ENCODE measurements at places on chromosomes 12 and 14.
A peak's percentile ranks its signal among the peaks of the same experiment; 100 is the strongest.

DNA sequence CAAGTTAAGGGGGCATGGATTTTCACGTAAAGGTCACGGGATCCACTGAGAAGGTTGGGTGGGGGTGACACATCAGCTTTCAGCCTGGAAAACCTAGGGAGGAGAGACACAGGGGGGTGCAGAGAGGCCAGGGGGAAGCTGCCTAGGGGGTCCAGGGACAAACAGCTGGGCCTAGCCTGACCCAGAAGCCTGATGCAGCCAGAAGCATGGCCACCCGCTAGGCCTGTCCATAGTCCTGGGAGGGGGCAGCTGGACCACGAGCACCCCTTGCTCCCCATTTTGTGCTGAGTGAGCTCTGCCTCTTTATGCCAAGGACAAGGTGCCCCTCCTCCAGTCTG, 322.7 kb upstream of the RTL1 start:
- DNase-seq: no peak

DNA sequence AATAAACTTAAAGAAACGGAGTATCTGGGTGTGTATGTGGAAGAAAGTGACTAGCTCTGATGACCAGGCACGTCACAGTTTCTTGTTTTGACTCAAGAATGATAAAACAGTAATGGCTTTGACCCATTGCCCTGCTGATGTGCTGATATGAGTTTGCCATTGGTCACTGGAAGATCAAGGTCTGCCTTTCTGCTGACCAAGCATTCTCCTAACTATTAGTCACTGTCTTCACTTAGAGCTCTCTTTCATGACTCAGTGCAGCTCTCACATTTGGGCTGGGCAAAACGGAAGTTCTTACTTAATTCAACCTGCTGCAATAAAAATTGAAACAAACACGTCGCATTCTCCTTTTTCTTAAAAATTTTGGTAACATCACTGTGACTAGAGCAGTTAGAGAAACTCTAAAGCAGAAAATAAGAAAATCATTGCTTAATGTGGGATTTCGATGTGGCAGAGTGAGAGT, 366.7 kb downstream of the BTG1 start:
- DNase-seq: peak; percentile 66

- no peak for DNase-seq
Observed at GRCh38 chr12:131918311-131919050, 10.6 kb upstream of the PUS1 start.

- peak; percentile 54 for DNase-seq
Observed at GRCh38 chr14:68824517-68825347, 31.9 kb upstream of the ZFP36L1 start.

- no peak for DNase-seq
Observed at GRCh38 chr12:18165889-18166288, 75.9 kb upstream of the RERGL start.

DNA sequence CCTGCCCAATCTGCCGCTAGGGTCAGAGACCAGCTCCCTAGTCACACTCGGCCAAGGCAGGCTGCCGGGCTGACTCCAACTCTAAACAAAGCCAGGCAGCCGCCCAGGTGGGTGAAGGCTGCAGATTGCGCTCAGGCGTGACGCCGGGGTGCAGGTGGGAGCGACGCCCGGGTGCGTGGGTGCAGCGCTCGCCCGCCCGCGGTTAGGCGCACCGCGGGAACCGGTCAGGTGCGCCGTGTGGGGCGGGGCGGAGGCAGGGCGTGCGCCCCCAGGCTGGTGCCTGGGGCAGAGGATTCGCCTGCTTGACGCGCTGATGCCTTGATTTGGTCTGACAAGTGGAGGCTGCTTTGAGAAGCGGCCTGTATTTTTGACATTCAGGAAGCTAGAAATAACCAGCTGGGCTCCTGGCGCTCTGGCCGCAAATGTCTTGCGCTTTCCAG, 126.7 kb upstream of the HIF1A start:
- peak; percentile 79 for DNase-seq

DNA sequence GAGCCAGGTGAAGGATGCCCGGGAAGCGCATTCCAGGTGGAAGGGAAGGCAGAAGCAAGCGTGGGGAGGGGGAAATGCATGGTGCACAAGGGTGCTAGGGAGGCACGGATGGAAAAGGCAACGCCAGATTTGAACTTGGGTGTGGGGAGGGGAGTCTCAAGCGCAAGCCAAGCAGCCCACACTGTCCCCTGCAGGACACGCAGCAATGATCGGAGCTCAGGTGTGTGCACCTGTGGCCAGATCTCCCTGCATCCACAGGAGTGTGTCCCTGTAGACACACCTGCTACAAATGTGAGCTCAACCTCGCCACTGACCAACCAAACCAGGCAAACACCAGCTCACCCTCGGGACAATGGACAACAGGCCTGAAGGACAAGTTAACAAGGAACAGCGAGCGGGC, 63.2 kb downstream of the SCARB1 start:
- DNase-seq: no peak

- DNase-seq: no peak
Observed at GRCh38 chr12:89901319-89901718, 192.7 kb upstream of the ATP2B1 start.

DNA sequence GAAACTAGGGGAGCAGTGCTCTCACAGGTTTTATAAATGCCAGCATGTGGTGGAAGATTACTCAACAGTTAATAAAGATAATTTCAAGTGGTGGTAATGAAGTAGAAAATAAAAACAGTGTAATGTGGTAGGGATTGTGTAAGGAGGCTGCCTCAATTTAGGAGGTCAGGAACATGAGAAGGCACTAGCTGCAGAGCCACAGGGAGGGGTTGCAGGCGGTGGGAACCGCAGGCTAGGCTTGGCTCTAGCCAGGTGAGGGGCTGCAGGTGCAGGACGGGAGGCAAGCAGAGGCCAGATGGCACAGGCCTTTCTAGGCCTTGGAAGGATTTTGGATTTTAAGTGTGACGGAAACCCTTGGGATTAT, 768 bp downstream of the METTL25 start:
- DNase-seq: peak; percentile 13

DNA sequence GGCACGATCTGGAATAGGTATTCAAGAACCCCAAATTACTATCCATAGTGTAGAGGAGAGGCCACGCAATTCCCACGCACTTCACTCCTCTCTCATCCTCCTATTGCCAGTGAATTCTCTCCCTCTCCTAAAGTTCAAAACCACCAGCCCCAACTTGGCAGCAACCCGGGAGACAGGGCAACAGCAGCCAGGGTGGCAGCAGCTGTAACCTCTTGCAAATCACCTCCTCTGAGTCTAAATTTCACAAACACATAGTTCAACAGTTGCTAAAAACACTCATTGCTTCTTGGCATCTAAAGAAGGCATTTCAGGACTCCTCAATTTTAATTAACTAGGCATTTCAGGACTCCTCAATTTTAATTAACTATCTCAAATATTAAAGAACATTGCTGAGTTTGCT, 37.7 kb upstream of the MANSC4 start:
- DNase-seq: no peak

GRCh38 chr14:67111022-67111421, 78.2 kb upstream of the GARIN2 start:
- DNase-seq: no peak

DNA sequence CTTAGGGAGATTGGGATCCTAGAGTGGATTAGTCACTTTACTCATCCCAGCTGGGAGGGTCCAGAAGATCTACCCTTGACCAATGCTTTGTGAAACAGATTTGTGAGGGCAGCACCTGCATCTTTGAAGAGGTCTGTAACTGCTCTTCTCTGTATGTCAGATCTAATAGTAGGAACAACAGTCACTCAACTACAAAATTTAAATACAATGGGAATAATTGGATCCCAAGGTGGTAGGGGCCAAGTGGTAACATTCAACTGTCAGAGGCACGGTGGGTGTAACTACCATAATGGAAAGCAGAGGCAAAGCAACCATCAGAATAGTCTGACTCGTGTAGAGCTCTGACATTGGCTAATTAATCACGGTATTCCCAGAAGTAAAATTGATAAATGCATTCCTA, 55.8 kb downstream of the ITPR2 start:
- no peak for DNase-seq

DNA sequence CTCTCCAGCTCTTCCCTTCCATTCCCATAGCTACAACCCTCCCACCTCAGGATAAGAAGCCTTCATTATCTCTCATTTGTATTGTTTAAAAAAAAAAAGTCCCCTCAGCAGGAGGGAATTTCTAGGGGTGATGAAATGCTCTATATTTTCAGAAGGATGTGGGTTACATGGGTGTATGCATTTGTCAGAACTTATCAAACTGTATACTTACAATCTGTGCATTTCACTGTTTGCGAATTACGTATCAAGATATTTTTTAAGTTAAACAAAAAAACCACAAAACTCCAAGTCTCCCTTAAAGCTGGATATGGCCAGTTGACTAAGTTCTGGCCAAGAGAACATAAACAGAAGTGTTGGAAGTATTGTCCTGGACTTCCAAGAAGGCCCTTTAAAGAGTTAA, 2.0 kb upstream of the FKBP11 start:
- DNase-seq: no peak

- no peak for DNase-seq
Observed at GRCh38 chr14:55045087-55045486, 6.4 kb upstream of the MAPK1IP1L start.

DNA sequence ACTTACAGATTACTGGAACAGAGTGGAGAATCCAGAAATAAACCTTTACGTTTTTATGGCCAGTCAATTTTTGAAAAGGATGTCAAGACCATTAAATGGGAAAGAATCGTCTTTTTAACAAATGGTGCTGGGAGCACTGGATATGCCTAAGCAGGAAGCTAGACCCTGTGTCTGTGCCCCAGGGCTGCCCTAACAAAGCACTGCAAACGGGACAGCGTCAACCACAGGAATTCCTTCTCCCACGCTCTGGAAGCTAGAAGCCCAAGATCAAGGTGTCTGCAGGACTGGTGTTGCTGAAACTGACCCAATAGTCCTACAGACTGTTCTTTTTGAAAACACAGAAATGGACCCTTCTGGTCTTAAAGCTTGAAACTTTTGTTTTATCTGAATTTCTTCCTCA, 9.3 kb upstream of the TMEM121 start:
- DNase-seq: no peak

DNA sequence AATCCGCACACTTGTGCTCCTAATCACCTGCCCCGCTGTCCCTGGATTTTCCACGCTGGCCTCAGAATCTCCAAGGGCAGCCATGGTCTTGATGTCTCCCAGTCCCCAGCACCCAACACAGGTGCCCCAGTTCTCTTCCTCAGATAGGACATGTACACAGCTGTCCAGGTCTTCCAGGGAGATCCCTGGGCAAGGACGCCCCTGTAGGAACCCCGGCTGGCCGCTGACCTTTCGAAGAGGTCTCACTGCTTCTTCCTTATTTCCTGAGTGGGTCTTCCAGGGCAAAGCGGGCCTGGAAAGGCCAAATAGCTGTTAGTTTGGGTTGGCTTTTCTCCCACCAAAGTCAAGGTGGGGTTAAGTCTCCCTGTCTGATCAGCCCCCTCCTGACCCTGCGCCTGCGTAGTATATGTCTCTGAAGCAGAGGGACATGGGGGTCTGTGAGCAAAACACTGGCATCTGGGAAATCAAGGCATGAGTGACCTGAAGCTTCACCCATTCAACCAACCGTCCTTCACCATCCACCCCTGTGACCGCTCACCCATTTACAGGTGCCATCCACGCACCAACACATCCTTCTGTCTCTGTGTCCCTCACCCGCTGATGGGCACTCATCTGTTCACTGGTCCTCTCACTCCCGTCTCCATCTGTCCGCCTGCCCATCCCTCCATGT, 4.6 kb downstream of the BEGAIN start:
- DNase-seq: no peak

DNA sequence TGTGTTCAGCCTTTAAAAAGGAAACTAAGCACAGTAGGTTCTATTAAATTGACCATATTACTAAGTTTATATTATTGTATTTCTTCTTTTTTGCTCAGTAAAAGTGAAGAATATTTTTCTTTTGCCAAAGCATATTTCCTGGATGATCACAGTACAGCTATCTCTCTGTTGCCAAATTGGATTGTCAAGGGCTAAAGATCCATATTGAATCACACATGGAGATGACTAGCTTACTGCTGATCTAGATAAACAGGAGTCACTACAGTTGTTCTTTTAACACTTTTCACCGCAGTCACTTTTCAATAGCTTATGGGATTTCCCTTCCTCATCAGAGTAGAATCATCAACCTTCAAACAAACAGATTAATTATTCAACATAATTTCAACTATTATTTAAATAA, 78.6 kb downstream of the LRRC9 start:
- DNase-seq: no peak

GRCh38 chr14:104494483-104494882, 85.1 kb upstream of the C14orf180 start:
- no peak for DNase-seq

DNA sequence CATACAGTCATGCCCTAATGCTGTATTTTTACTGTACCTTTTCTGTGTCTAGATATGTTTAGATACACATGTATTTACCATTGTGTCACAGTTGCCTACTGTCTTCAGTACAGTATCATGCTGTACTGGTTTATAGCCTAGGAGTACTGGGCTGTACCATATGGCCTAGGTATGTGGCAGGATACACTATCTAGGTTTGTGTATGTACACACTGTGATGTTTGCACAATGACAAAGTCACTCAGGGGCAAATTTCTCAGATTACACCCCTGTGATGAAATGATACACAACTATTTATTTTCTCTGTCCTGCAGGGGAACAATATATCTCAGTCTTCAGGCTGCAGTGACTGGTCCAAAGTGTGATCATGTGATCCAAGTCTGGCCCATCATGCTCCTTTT, 1076.1 kb downstream of the VRK1 start:
- no peak for DNase-seq

GRCh38 chr14:101925152-101925551, 39.2 kb upstream of the DYNC1H1 start:
- DNase-seq: no peak

DNA sequence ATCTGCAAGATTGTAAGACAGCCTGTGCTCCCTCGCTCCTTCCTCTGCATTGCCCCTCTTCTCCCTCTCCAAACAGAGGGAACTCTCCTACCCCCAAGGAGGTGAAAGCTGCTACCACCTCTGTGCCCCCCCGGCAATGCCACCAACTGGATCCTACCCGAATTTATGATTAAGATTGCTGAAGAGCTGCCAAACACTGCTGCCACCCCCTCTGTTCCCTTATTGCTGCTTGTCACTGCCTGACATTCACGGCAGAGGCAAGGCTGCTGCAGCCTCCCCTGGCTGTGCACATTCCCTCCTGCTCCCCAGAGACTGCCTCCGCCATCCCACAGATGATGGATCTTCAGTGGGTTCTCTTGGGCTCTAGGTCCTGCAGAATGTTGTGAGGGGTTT, 37.4 kb downstream of the DAD1 start:
- DNase-seq: peak; percentile 52

All from CD4-positive, alpha-beta T cell treated with Interleukin-6 for 4 hours (primary cell).